Stimulated activated CD4-positive, alpha-beta T cell treated with anti-CD3 and anti-CD28 coated beads, Interleukin-15, amount 100 ng/mL, for 1 hour (primary cell): ENCODE measurements at places on chromosomes 6 and 20.

- DNase-seq: no peak
Measured at GRCh38 chr20:3166913-3167342, 6.4 kb downstream of the LZTS3 start.

DNA sequence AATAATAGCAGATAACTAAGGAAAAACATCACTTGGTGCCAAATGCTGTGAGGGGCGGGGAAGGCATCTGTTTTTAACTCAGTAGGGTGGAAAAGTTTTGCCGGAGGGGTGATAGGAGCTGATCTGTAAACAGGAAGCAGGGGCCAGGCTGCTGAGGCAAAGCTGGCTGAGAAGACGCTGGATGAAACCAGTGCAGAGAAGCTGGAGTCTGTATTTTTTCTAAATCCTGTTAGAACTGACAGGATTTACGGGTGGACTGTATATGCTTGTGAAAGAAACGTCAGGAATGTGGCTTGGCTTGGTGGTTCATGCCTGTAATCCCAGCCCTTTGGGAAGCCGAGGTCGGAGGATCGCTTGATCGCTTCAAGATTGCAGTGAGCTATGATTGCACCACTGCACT lies 5.6 kb downstream of the PCMTD2 start:
- no peak for DNase-seq

DNA sequence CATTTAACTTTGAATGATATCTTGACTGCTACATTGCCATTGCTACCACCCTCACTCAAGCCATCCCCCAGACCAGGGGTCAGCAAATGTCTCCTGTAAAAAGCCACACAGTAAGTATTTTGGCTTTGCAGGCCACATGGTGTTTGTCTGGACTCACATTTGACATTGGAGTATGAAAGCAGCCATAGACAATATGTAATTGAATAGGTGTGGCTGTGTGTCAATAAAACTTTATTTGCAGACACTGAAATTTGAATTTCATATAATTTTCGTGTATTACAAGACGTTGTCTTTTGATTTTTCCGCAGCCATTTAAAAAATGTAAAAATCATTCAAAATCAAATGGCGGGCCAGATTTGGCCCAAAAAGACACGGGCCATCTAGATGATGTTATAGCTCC lies 36.3 kb upstream of the OCSTAMP start:
- DNase-seq: no peak

DNA sequence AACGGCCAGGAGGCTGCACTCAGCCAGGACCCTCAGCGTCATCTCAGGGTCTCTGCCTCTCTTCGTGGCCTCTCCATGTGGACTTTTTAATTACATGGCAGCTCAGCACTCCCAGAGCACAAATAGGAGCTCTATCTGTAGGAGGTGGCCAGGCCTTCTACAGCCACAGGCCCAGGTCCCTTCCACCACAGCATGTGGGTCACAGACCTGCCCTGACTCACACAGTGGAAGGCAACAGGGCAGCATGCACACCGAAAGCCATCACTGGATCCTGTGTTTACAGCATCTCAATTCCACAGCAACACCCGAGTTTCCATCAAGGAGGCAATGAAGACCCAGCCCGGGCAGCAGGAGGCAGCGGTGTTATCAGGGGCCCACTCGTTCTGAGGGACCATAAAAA lies 65.8 kb upstream of the CD93 start:
- no peak for DNase-seq

DNA sequence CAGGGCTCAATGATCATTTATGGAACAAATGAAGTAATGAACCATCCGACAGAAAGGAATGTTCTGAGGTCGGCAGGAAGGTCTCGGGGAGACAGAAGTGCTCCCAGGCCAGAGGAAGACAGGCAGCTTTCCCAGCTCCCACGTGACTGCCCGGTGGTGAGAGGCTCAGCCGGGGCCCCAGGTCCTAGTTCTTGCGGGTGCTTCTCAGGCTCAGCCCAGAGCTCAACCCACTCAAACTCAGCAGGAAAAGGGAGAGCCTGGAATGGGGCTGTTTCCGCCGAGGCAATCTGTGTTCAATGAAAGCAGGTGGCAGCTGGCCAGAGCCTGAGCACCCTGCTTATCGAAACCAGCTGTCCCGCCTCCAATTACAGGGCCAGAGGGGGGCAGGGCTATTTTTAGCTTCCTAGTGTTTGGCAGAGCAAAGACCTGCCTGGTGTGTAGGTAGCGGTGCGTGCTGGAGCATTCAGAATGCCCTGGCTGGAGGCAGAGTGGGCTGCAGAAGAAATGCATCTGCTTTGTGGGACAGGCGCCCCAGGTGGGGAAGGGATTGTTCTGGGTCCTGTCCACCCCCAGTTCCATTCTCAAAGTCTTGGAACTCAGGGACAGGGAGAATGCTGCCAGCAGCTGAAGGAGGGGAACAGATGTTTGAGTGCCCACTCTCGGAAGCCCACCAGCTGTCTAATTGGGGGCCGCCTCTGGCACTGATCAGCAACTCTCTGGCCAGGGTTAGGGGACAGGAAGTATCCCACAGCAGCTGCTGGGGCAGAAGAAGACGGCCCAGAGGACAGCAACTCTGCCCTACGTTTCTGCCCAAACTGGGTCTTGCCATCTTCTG lies 145.1 kb downstream of the PREX1 start:
- DNase-seq: no peak

DNA sequence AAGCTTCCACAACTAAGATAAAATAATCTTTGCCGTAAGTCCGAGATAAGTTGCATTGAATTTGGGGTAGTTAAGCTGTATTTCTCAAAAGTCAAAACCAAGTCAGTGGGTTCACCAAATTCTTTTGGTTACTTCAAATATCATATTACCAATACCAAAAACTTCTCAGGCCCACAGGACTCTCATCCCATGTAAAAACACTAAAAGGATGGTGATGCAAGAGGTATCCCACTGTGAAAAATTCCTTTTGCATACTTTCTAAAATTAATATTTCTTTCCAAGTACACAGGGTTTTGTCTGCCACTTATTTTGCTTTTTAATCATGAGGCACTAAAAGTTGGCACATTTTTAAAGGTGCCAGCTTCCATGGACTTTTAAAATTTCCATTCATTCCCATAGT lies 151.3 kb downstream of the GJA10 start:
- DNase-seq: no peak

DNA sequence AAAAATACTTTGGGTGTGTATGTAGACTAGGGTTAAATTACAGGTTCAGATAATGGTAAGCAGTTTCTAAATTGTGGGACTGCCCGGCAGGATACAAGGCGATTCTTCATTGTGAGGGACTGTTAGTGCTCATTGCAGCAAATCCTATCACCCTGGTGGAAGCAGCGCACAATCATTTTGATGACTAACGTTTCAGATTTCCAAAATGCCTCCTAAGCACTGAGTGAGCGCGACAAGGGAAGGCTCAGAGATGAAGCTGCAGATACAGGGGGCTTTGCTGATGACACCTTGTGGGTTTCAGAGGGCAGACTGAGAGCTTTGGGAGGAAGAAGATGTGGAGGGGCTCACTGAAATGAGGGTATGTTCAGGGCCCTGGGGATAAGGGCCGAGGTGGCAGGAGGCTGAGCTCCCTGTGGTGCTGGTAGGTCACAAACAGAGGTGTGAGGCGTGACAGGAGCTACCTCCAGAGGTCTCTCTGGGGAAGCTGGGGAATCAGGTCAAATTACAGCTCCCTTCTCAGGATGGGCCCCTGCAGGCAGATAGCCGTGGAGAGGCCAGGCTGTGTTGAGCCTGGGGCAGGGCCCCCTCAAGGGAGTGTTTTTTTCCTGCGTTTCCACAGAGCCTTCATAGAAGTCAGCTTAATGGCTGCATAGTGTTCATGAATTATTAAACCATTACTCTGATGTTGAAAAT lies 84.5 kb upstream of the FYN start:
- no peak for DNase-seq

DNA sequence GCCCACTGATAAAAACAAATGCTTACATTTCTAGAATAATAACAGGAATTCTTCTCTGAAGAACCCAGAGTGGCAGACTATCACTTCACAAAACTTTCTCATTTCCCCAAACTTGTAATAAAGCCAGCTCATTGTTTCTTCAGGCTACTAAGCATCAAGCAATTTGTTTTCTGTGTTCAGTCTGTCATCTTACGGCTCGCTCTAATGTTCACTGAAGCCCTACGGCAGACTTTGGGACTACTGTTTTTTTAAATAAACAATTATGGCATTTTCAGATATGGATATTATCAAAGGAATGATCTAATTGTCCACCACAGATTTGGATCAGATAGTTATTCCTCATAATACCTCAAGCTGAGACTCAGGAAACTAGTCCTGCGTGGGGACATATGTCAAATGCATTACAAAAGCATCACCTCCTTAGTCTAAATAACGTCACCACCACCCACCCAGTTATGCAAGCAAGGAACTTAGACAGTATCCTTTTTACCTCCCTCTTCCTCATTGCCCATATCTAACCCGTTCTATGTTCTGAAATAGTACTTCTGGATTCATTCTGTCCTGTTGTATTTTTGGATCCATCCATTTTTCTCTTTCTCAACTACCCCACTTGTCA lies 415.1 kb downstream of the PLCB1 start:
- no peak for DNase-seq

GRCh38 chr20:62374331-62375152 lies 7.4 kb upstream of the LAMA5 start:
- no peak for DNase-seq

DNA sequence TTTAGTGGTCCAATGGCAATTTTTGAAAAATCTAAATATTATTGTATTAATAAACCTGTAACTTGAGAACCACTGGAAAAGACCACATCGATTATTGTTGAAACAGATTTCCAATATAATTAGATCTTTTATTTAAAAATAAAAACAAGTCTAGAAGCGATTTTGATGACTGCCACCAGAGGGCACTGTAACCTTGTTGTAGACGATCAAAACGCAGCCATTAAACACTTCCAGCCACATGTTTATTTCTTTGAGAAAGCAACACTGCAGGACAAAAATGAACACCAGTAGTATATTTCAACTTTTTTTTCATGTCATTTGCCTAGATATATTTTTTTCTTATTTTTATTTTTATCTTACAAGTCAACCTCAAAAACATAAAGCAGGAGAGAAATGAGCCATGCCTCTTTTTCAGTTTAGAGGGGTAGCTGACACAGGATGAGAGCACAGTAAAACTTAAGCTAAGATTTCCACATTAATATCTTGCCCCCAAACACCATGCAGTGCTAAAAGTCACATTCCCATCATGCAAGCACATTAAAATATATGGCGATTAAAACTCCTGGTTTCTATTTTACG lies 115.4 kb downstream of the OPRM1 start:
- no peak for DNase-seq

GRCh38 chr6:130466748-130467061 lies 100.9 kb downstream of the TMEM200A start:
- DNase-seq: no peak

- no peak for DNase-seq
Measured at GRCh38 chr20:1118004-1118335, 432 bp upstream of the PSMF1 start.

GRCh38 chr6:108608453-108609275 lies 47.9 kb downstream of the FOXO3 start:
- no peak for DNase-seq

- DNase-seq: no peak
Measured at GRCh38 chr6:20719980-20720379, 185.7 kb downstream of the CDKAL1 start.

- DNase-seq: no peak
Measured at GRCh38 chr20:49909499-49910339, 5.6 kb downstream of the SPATA2 start.

- DNase-seq: no peak
Measured at GRCh38 chr20:25177890-25178321, 17.6 kb upstream of the ENTPD6 start.
